ENCODE measurements at places on chromosomes 16 and 17. TPM values are rescaled to one million over a fixed set of nuclear protein-coding genes. Genes with fewer than 3 reads are reported as not detected.

Gene DNAAF8
- 0.23 TPM for total RNA-seq

Gene XYLT1
- total RNA-seq, result 53.6 TPM

Gene PLXDC1
- total RNA-seq, result 9.6 TPM

Gene NPIPB8
- 2.4 TPM for total RNA-seq

Gene IL21R
- 27.5 TPM for total RNA-seq

Gene SETD6
- 23.5 TPM for total RNA-seq

Gene CDC42EP4
- total RNA-seq, result 1.5 TPM

Gene CBX4
- total RNA-seq, result 53.8 TPM

Gene ALDH3A1
- not detected for total RNA-seq

Gene HBA2
- not detected for total RNA-seq

Gene DYNLRB2
- not detected for total RNA-seq

Gene ABCC12
- total RNA-seq, result not detected

Gene TADA2A
- total RNA-seq, result 35.8 TPM

Gene KRT39
- not detected for total RNA-seq

Gene CA7
- total RNA-seq, result not detected

DNA sequence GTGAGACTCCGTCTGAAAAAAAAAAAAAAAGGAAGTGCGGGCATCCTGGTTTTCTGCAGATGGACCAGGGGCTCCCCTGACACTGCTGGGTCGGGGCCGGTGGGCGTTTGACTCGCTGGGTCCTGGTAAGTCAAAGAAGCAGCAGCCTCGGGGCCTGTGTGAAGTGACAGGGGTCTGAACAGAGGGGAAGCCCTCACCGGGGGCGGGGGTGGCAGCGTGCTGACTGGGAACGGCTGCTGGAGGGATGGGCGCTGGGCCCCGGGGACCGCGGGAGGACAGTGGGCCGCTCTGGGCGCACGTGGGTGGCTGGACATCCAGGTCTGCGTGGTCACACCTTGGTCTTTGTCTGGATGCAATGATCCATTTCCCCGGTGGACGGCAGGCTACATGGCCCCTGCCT is 8.2 kb downstream of the GALNS start:
- DNase-seq, result no peak
- H3K36me3 ChIP-seq, result no peaks in the 10 kb centered on the region
- no peak overlapping the region for H3K27ac ChIP-seq
- no peak overlapping the region for H3K4me3 ChIP-seq
- no peaks in the 10 kb centered on the region for H3K27me3 ChIP-seq
- no peaks in the 10 kb centered on the region for H3K4me1 ChIP-seq

- H3K27me3 ChIP-seq, result no peaks in the 10 kb centered on the region
- H3K4me1 ChIP-seq, result no peaks in the 10 kb centered on the region
- no peaks in the 10 kb centered on the region for H3K36me3 ChIP-seq
- DNase-seq, result no peak
These were observed 122.8 kb upstream of the HS3ST4 start for GRCh38 chr16:25568991-25569390.

DNA sequence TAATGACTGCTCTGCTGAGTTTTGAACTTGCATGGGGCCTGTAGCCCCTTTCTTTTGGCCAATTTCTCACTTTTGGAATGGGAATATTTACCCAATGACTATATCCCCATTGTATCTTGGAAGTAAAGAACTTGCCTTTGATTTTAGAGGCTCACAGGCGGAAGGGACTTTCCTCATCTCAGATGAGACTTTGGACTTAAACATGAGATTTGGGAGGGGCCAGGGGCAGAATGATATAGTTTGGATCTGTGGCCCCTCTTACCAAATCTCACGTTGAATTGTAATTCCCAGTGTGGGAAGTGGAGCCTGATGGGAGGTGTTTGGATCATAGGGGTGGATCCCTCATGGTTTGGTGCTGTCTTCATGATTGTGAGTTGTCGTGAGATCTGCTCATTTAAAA is 42.7 kb upstream of the SDK2 start:
- no peak overlapping the region for H3K27ac ChIP-seq
- H3K27me3 ChIP-seq, result peaks cover 13% of the 10 kb centered on the region
- DNase-seq, result no peak
- peaks cover 1% of the 10 kb centered on the region for H3K4me1 ChIP-seq

GRCh38 chr17:81184555-81184954 is 18.5 kb upstream of the AATK start:
- H3K36me3 ChIP-seq, result no peaks in the 10 kb centered on the region
- H3K27me3 ChIP-seq, result peaks cover 6% of the 10 kb centered on the region
- H3K27ac ChIP-seq, result no peak overlapping the region
- no peak overlapping the region for H3K4me3 ChIP-seq
- DNase-seq, result no peak

DNA sequence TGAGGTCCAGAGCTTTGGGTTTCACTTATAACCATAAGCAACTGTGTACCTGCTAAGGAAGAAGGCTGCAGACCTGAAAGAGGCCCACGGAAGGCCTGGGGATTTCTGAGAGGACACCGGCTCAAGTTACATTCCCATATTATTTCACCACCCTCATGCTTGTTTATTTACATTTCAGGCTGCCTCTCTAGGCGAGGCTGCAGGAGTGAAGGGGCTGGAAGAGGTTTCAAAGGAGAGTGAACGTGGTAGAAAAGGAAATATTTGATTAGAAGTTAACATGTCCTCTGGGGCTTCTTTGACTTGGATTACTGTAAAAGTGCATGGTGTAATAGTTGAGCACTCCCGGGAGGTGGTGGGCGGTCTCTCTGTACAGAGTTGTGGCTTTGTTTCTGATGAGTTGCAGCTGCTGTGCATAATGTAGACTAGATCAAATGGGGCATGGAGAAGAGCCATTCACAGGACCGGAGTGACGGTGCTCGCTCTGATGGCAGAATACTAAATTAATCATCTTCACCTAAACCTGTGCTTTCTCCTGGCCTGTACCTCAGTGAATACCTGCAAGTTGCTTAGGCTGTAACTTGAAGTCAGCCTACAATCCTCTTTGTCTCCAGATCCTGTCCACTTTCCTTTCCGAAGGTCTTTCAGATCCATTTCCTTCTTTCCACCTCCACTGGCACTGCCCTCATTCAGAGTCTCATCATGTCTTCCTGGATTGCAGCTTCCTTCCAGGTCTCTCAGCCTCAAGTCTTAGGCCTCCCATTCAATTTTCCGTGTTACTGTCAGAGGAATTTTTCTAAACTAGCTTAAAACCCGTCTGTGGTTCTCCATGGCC is 1.9 kb upstream of the CPD start:
- peaks cover 2% of the 10 kb centered on the region for H3K27me3 ChIP-seq
- H3K27ac ChIP-seq, result no peak overlapping the region
- no peaks in the 10 kb centered on the region for H3K36me3 ChIP-seq
- peaks cover 42% of the 10 kb centered on the region for H3K4me1 ChIP-seq

- no peak for DNase-seq
- H3K27ac ChIP-seq, result peak overlapping the region; percentile 97
- H3K27me3 ChIP-seq, result no peaks in the 10 kb centered on the region
- peak overlapping the region; percentile 90 for H3K4me3 ChIP-seq
- peaks cover 31% of the 10 kb centered on the region for H3K36me3 ChIP-seq
These were observed 34.1 kb downstream of the HIC1 start for GRCh38 chr17:2089021-2089422.

GRCh38 chr16:27515874-27516353 is 33.8 kb downstream of the GTF3C1 start:
- H3K36me3 ChIP-seq, result peaks cover 11% of the 10 kb centered on the region
- no peaks in the 10 kb centered on the region for H3K27me3 ChIP-seq
- no peaks in the 10 kb centered on the region for H3K4me1 ChIP-seq

DNA sequence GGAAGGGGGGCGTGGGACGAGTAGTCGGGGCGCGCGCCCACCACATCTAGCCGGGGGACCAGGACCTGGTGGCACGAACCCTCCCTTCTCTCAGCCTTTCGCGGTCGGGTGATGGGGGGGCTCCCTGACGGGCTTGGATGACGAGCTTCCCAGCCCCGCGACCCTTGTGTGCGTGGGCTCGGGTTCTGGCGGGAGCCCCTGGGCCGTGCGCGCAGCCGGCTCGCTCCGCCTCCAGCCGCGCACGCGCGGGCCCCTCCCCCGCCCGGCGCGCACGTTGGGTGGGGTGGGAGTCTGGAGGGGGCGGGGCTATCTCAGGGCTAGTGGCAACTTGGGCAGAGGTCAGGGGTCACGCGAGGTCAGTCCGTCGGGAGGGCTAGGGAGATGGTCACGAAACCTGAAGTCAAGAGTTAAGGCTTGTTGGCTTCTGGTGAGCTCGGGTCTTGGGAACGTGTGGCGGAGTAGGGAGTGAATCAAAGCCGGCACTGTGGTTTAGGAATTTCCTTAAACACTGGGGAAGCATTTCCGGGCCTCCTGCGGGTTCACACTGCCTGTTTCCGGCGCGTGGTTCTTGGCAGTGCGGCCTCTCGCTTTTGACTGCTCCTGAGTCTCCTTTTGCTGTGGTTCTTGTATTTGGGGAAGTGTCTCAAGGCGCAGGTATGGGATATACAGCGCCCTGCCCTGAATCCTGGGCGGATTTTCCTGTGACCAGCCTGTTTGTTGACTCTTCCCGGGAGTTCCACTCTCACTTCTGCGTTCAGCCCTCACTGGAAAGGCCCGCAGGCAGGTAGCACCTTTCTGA is at the start of gene SRCAP:
Gene SRCAP (plus strand): TSS at position 356 of the 799 bp plus-strand sequence. CDS start 1,654 bp downstream, outside the sequence.
- H3K4me3 ChIP-seq, result peak within 1 kb of the TSS; percentile 100
- peaks cover 30% of the 10 kb centered on the region for H3K4me1 ChIP-seq
- H3K36me3 ChIP-seq, result peaks cover 16% of the 10 kb centered on the region
- H3K27ac ChIP-seq, result peak within 1 kb of the TSS; percentile 99

DNA sequence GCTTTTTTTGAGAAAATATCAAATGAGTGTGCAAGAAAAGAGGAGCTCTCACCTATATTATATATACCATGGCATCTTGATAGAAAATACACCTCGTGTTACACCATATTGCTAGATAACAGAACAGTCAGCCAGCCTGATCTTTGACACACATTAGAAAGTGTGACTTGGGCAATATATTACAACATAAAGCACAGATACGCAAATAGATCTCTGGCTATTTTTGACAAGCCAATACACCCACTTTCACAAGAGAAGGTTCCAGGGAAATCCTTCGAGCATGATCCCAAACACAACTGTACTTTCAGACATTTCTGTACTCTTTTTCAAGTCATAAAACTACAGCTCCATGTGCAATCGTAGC is 9.4 kb downstream of the GGA2 start:
- H3K36me3 ChIP-seq, result peaks cover 3% of the 10 kb centered on the region
- peaks cover 41% of the 10 kb centered on the region for H3K4me1 ChIP-seq
- DNase-seq, result no peak
- no peak overlapping the region for H3K4me3 ChIP-seq

DNA sequence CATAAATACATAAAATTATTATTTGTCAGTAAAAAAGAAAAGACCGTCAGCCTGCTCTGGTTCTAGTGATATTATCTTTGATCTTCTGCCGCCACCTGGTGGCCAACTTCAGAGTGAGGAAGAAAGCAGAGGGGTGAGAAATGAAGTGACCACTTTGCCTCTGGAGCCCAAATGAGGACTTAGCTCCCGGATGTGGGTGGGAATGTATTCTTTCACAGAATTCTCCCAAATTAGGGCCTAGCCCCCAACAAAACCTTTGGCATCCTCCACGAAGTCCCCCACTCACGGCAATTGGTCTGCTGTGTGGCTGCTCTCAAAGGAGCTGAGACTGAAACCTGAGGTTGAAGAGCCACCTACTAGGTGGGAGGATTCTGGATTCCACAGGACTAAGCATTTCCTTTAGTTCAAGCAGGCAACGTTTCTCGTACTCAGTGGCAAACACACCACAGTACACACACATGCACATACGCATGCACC is 4.9 kb upstream of the ZNF267 start:
- peak; percentile 73 for DNase-seq
- H3K4me1 ChIP-seq, result peaks cover 33% of the 10 kb centered on the region
- peak overlapping the region; percentile 76 for H3K4me3 ChIP-seq

- no peaks in the 10 kb centered on the region for H3K4me1 ChIP-seq
- no peaks in the 10 kb centered on the region for H3K36me3 ChIP-seq
- no peak overlapping the region for H3K4me3 ChIP-seq
- no peak for DNase-seq
- H3K27me3 ChIP-seq, result no peaks in the 10 kb centered on the region
These were observed 242.9 kb downstream of the CDH11 start for GRCh38 chr16:64878940-64879339.

GRCh38 chr16:85152414-85153030 is 40.2 kb upstream of the CIBAR2 start:
- no peaks in the 10 kb centered on the region for H3K36me3 ChIP-seq
- no peak overlapping the region for H3K27ac ChIP-seq
- peaks cover 4% of the 10 kb centered on the region for H3K27me3 ChIP-seq
- peaks cover 6% of the 10 kb centered on the region for H3K4me1 ChIP-seq
- H3K4me3 ChIP-seq, result no peak overlapping the region
- no peak for DNase-seq

- no peak for DNase-seq
- H3K27me3 ChIP-seq, result peaks cover 4% of the 10 kb centered on the region
- H3K4me1 ChIP-seq, result no peaks in the 10 kb centered on the region
- no peaks in the 10 kb centered on the region for H3K36me3 ChIP-seq
- H3K4me3 ChIP-seq, result no peak overlapping the region
- H3K27ac ChIP-seq, result no peak overlapping the region
These were observed 36.1 kb downstream of the WNT3 start for GRCh38 chr17:46782250-46782953.

- peaks cover 15% of the 10 kb centered on the region for H3K4me1 ChIP-seq
- H3K27me3 ChIP-seq, result peaks cover 61% of the 10 kb centered on the region
- H3K4me3 ChIP-seq, result no peak overlapping the region
- no peak overlapping the region for H3K27ac ChIP-seq
- no peak for DNase-seq
- no peaks in the 10 kb centered on the region for H3K36me3 ChIP-seq
These were observed 9.1 kb upstream of the COL1A1 start for GRCh38 chr17:50210240-50211225.

- H3K27me3 ChIP-seq, result peaks cover 33% of the 10 kb centered on the region
- H3K27ac ChIP-seq, result no peak overlapping the region
- no peaks in the 10 kb centered on the region for H3K4me1 ChIP-seq
These were observed 59.3 kb upstream of the KSR1 start for GRCh38 chr17:27396941-27397340.

- no peaks in the 10 kb centered on the region for H3K36me3 ChIP-seq
- no peaks in the 10 kb centered on the region for H3K27me3 ChIP-seq
- H3K4me1 ChIP-seq, result no peaks in the 10 kb centered on the region
- DNase-seq, result no peak
These were observed 1380.6 kb downstream of the CDH8 start for GRCh38 chr16:60655514-60656153.

DNA sequence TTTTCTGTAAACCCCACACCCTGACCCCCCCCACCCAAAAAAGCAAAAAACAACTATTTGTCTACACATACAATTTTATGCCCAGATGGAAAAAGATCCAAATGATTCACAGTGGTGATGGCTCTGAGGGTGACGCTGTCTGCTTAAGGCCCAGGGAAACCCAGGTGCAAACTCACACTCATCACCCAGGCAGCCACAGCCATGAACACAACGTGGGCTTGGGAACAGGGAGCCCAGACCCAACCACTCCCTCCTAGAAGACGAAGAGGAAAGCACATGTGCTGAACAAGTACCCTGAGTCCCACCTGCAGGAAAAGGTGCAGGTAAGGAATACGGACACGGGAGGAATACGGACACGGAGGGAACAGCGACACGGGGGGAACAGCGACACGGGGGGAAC is 5.4 kb downstream of the HBQ1 start:
- peaks cover 8% of the 10 kb centered on the region for H3K36me3 ChIP-seq
- no peak for DNase-seq
- no peaks in the 10 kb centered on the region for H3K27me3 ChIP-seq
- no peak overlapping the region for H3K27ac ChIP-seq
- peaks cover 5% of the 10 kb centered on the region for H3K4me1 ChIP-seq
- H3K4me3 ChIP-seq, result no peak overlapping the region

Data from activated naive CD8-positive, alpha-beta T cell treated with anti-CD3 and anti-CD28 coated beads, Interleukin-2, amount 10 ng/mL, durations not matched to agents 7 days and 5 days (primary cell).